ENCODE measurements at places on chromosomes 3 and 15.

DNA sequence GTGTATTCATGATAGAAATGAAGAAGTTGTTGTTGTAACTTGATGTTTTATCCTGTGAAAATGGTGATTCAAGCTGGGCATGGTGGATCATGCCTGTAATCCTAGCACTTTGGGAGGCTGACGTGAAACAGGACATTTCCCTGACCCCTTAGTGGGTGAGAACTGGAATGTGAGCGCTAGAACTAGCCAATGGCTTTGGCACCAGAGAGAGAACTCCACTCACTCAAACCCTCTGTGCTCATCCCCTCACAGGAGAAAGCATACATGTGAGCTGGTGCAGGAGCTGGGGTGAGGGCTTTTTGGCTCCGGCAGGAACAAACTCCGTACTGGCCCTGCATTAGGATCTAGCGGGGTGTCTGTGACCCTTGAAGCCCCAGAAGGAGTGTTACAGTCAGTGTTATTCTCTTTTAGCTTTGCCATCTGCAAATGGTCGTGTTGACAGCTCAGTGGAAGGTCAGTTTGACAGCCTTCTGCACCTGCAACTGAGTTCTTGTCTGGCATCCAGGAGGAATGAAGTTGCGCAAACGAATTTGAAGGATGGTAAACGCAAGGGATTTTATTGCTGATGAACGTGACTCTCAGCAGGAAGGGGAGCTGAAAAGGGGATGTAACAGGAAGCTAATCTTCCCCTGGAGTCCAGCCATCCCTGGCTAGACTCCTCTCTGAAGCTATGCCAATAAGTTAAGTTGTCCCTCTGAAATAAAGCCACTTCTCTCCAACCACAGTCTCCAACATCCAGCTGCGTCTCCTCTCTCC is 1016.6 kb upstream of the CADM2 start:
- DNase-seq = no peak

DNA sequence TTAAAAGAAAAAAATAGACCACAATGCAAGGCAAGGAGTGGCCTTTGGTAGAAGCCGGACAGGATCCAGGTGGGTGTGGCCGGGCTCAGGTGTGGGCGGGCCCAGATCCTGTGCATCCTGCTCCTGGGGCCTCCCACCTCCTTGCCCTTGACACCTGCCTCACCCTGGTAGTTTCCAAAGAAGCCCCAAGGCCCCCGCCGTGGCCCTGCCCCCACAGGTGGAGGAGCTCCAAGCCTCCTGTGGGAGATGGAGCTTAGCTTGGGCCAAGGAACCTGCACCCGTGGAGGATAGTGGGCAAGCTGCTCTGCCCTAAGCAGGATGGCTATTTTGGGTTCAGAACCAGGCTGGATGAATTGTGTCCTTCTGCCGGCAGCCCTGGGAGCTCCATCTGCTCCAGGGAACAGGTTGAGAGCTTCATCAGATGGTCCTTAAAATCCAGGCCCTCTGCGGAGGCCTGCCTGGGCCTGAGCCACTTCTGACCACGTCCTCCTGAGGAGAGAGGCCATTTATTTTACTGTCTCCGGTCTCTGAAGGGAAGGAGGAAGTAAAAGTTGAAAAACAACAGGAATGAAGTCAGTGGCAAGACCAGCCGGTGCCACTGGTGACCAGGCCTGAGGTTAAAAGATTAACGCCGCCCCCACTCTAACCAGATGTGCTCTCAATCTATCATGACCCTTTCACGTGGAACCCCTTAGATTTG is 53.9 kb upstream of the KLF13 start:
- no peak for DNase-seq

DNA sequence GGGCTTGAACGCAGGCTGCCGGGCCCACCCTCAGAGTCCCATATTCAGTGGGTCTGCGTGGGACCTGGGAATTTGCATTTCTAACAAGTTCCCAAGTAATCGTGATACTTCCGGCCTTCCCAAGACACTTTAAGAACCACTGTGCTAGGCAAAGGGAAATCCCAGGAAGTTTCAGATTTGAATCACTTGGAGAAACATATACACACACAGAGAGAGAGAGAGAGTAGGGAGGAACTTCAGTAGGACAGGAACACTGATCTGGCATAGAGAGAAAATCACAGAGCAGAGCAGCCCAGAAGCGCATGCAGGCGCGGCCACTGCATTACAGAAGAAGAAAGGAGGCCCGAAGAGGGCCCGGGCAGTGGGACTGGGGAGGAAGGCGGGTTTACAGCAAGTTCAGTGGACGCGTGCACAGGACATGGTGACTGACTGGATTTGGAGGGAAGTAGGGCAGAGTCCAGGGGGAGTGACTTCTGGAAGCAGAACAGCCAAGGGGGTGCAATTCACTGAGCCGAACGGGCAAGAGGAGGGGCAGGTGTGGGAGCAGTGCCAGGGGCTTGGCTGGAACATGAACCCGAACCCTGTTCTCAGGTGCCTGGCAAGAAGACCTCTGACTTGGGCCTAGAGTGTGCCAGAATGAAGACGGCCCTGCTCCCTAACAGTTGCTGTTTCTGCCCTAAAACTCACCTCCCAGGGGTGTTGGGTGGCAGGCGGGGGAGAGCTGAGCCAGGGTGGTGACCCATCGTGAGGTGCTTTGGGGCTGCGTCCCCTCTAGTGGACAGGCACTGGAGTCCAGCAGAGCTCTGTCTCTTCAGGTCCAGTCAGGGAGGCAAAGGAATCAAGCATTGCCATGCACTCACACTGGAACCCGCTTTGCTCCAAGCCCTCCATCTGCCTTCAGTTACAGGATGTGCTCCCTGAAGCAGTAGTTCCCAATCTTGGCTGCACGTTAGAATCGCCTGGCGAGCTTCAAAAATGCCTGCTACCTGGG is 101.3 kb upstream of the HES1 start:
- no peak for DNase-seq

DNA sequence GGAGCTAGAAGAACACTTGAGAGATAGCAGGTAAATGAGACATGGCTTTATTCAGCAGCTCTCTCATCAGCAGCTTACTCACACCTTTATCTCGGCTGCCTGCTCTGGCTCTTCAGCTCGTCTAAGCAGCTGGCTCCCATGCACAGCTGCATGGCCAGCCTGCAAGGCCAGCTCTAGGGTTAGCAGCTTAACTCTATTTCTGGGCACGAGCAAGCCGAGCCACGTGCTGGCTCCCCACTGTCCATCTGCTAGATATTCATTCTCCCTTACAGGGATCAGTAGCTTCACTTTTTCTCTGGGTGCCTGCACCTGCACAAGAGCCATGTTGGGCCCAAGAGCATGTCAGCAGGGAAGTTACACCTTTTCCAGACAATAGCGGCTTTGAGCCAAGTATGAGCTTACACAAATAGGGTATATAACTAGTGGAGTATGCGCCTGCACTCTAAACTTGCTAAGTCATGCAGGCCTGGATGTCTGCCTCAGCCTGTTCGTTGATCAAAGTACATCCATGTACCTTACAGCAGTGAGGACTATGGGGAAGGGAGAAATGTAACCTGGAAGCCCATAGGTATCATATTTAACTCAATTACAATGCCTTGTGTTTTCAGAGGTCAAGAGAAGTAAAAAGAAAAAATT is 174.9 kb upstream of the SNTN start:
- no peak for DNase-seq

GRCh38 chr15:28884151-28884940 is 1.4 kb upstream of the APBA2 start:
- no peak for DNase-seq

GRCh38 chr15:74724570-74725224 is 631 bp downstream of the CYP1A1 start:
- no peak for DNase-seq

DNA sequence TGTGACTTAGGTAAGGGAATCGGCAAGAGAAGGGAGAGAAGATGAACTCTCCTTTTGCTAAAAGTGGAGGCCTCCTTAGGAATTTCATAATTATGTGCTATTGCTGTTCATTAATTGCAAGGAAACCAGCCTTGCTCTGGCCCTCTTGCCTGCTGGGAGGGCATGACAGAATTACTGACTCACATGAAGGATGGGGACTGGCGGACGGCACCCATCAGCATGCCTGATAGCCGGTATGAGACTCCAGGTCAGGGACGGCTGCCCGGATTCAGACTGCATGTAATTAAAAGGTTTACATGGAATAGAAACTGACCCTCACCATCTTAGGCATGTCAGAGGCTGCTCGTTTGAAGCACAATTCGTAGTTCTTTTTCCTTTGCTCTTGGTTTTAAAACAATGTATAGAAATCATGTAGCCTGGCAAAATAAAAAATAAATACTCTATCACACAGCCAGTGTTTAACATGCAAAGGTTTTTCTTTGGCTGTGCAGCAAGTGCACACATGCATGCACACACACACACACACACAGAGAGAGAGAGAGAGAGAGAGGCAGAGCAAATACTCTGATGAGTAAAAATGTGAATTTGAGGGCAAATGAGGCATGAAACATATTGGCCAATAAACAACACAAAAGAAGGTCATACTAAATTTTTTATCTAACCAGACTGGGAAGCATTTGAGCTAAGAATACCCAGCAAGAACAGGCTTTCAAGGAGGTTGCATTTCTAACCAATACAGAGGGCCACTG is 82.7 kb downstream of the FOXB1 start:
- DNase-seq = no peak

- DNase-seq = no peak
Observed at GRCh38 chr15:57196865-57197264, 179.4 kb upstream of the CGNL1 start.

DNA sequence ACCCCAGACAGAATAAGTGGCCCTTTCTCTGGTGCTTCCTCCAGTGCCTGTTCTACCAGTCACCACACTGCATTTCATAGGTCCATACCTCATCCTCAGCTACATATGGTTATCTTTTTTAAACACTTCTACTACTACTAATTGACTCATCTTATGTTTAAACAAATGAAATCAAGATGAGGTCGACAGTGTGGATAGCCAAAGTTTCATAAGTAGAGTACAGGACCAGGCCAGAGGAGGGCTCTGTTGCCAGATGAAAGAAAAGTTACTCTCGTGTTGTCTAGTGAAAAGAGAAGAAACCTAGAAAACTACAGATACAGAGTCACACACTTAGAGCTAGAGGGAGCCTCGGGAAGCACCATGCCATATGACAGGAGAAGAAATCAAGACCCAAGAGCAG is 296.1 kb downstream of the VPS13C start:
- no peak for DNase-seq

DNA sequence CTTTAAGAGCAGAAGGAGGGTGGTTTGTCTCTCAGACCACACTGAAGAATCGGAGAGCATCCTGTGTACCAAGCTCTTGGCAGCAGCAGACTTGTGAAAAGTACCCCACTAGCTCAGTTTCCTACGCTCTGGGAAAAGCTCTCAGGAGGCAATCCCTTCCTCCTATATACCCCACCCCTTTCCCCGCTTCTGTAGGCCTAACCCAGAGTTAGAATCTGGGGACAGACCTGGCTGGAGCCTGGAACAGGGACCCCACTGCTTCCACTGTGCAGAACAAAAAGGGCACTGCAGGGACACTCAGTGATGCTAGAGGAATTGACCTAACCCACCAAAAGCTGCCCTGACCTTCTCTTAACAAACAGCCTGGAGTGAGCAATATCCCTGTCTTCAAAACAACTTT is 70.0 kb upstream of the CCDC39 start:
- DNase-seq = no peak

- no peak for DNase-seq
Observed at GRCh38 chr3:122414391-122414790, 1.5 kb downstream of the WDR5B start.

DNA sequence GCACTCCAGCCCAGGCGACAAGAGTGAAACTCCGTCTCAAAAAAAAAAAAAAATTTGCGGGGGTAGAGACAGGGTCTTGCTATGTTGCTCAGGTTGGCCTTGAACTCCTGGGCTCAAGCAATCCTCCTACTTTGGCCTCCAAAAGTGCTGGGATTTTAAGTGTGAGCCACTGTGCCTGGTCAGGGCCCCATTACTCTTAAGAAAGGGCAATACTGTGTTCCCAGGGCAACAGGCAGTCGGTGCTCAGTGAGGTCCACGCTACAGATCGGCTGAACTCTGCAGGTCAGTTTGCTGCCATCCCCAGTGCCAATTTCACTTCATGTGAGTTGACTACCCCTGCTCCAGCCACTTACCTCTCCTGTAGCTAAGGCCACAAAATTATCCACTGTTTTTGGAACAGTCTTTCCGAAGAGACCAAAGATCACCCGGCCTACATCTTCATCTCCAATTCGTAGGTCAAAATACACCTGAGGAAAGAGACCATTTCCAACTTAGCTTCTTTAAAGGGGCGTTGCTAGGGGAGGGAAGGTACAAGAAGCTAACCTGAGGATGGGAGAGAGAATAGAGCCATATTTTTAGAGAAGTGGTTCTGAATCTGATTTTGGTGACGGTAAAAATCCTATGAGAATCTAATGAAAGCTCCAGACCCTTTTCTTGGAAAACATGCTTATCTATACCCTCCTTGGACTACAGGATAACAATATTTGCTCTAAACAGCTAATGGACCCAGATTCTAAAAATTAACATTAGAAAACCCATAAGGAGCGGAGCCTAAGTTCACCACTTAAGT is 939 bp downstream of the PPIB start:
- no peak for DNase-seq

GRCh38 chr3:178584722-178585380 is 48.6 kb downstream of the KCNMB2 start:
- no peak for DNase-seq

DNA sequence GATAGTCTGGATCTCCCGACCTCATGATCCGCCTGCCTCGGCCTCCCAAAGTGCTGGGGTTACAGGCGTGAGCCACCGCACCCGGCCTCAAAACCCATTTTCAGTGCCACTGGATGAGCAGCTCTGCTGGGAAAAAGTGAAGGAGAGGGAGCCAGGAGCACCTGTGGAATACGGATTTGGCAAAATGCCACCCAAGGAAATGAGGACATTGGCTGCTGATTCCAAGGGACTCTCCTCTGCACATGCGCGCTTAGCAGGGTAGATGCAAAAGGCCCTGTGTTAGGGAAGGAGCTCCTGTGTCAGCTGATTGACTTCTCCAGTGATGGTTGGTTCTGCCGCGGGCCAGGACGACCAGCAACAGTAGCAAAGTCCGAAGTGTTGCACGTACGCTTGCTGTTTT is 43.4 kb upstream of the IGF1R start:
- DNase-seq = no peak

GRCh38 chr3:72558001-72558400 is 290.2 kb downstream of the SHQ1 start:
- no peak for DNase-seq

DNA sequence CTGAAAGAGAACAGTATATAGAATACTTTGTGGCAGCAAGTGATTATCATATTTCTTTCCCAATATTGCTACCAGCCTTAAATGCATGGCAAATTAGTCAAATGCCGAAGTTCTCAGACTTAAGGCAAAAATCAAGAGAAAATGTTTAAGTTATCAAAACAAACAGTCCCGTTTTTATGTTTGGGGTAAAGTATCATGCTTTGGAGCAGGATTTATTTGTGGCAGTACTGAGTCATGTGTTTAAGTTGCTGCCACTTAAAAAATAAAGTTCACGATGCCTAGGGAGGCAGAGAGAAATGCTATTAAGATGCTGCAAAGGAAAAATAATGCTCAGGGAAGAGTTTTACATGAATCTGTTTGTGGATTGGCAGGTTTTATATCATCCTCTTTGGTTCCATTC is 417.4 kb upstream of the MDFIC2 start:
- DNase-seq = no peak
